ENCODE measurements at places on chromosomes 6 and 20. TPM values are rescaled to one million over a fixed set of nuclear protein-coding genes. Genes with fewer than 3 reads are reported as not detected.

The TSHZ2 gene
- 0.23 TPM for total RNA-seq

The TRERF1 gene
- 2.0 TPM for total RNA-seq

The TRIM10 gene
- total RNA-seq: not detected

The DXO gene
- 30.5 TPM for total RNA-seq

The CD40 gene
- total RNA-seq: 24.1 TPM

The BEND6 gene
- total RNA-seq: 7.7 TPM

The NOTCH4 gene
- total RNA-seq: 0.71 TPM

The SLC16A10 gene
- 0.14 TPM for total RNA-seq

The DZANK1 gene
- total RNA-seq: 2.7 TPM

The PKIG gene
- total RNA-seq: 38.5 TPM

The DLL1 gene
- total RNA-seq: 0.49 TPM

The DNMT3B gene
- 52.7 TPM for total RNA-seq

The CNR1 gene
- 2.0 TPM for total RNA-seq

The F13A1 gene
- not detected for total RNA-seq

The FLOT1 gene
- 352 TPM for total RNA-seq

The IMPG1 gene
- total RNA-seq: not detected

The PLEKHG1 gene
- total RNA-seq: 1.7 TPM

The MUCL3 gene
- total RNA-seq: not detected

The ADGRF1 gene
- 52.7 TPM for total RNA-seq

The TFAP2D gene
- total RNA-seq: not detected

The CENPB gene
- 105 TPM for total RNA-seq

The OOEP gene
- not detected for total RNA-seq

The NRN1 gene
- total RNA-seq: not detected

The BCAS1 gene
- total RNA-seq: not detected

The PRSS35 gene
- total RNA-seq: 0.34 TPM

The CST7 gene
- not detected for total RNA-seq

The TGM3 gene
- total RNA-seq: not detected

The CST2 gene
- 270 TPM for total RNA-seq

The SLC4A11 gene
- total RNA-seq: 2.1 TPM

The TINAG gene
- total RNA-seq: 114 TPM

All from Caki2 (cell line).